ENCODE measurements at places on chromosomes 1 and 21. TPM values are rescaled to one million over a fixed set of nuclear protein-coding genes. Genes with fewer than 3 reads are reported as not detected.

Gene GNAT2
- total RNA-seq: not detected

Gene CCDC190
- not detected for total RNA-seq

Gene B3GALT6
- 8.4 TPM for total RNA-seq

Gene KRTAP7-1
- total RNA-seq: not detected

Gene HHIPL2
- 0.27 TPM for total RNA-seq

Gene TMEM82
- total RNA-seq: not detected

Gene SYCP1
- not detected for total RNA-seq

Gene ERVH48-1
- not detected for total RNA-seq

- no peaks in the 10 kb centered on the region for H3K4me1 ChIP-seq
- no peak overlapping the region for H3K27ac ChIP-seq
- no peaks in the 10 kb centered on the region for H3K27me3 ChIP-seq
These were observed 86.8 kb downstream of the ADGRL2 start for GRCh38 chr1:81887421-81888144.

DNA sequence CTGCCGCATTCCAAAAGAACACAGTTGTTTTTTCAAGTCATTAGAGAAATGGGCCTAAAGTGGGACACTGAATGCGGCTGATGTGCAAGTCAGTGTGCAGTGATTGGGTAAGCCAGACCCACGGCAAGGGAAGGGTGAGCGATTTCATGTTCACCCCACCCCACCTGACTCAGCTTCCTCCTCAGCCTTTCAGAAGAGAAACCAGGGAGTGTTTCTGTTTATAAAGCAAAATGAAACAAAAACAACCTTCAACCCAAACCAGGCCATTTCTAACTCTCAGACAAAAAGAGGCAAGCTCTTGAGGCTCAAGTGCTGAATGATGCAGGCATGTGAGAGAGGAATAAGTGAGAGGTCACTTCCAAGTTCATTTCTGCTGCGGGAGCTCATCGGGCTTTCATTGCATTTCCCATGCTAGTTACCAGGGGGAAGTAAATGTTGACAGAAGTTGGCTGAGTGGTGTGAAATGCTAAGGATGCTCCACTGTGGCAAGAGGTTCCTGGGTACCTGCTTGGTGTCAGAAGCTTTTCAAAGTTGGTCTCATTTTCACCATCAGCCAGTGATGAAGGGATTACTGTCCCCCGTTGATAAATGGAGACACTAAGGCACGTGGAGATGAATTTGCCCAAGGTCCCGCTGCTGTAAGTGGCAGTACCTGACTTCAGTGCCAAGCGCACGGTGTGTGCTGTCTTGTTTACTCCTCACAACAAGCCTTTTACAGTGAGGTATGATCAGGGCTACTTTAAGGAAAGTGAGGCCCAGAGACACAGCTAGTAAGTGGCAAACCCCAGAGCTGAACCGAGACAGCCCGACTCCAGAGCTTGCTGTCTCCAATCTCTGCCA is 29.1 kb downstream of the STPG1 start:
- H3K4me3 ChIP-seq: peak overlapping the region; percentile 28
- no peaks in the 10 kb centered on the region for H3K27me3 ChIP-seq
- no peak for DNase-seq
- peak overlapping the region; percentile 83 for H3K27ac ChIP-seq
- peaks cover 5% of the 10 kb centered on the region for H3K36me3 ChIP-seq

DNA sequence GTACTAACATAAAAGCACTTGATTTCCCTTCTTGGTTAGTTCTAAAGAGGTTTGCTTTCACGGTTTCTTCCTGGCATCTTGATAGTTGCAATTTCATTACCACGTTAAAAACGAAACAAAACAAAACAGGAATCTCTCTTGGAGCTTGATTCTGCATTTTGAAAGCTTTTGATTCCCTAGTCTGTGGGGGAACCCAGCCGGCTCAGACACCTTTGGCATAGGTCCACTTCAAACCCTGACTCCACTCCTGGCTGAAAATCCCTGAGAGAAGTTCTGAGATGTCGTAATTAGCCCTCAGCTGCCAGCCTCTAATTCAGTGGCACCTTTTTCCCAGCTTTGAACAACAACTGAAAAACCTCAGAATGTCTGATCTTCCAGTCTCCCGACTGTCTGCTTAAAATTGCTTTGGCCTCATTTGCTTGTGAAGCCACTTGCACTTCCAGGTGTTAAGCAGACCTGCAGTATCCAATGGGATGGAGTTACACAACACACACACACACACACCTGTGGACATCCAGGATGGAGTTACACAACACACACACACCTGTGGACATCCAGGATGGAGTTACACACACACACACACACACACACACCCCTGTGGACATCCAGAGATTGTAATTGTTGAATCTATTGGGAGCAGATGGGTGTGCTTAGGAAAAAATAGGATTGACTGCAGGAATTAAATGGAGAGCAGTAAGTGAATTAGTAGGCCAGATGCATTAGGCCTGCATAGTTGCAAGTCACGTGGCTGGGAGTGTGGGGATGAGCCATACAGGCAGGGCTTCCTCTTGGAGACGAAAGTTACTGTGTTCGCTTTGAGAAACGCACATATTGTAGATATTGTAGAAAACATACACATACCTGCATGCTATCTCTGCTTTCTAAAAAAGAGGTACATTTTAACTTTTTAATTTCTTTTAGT is 285.6 kb upstream of the FMN2 start:
- DNase-seq: no peak
- peak overlapping the region; percentile 41 for H3K27ac ChIP-seq
- H3K36me3 ChIP-seq: peaks cover 2% of the 10 kb centered on the region
- H3K4me3 ChIP-seq: no peak overlapping the region
- peaks cover 15% of the 10 kb centered on the region for H3K27me3 ChIP-seq
- peaks cover 9% of the 10 kb centered on the region for H3K4me1 ChIP-seq

DNA sequence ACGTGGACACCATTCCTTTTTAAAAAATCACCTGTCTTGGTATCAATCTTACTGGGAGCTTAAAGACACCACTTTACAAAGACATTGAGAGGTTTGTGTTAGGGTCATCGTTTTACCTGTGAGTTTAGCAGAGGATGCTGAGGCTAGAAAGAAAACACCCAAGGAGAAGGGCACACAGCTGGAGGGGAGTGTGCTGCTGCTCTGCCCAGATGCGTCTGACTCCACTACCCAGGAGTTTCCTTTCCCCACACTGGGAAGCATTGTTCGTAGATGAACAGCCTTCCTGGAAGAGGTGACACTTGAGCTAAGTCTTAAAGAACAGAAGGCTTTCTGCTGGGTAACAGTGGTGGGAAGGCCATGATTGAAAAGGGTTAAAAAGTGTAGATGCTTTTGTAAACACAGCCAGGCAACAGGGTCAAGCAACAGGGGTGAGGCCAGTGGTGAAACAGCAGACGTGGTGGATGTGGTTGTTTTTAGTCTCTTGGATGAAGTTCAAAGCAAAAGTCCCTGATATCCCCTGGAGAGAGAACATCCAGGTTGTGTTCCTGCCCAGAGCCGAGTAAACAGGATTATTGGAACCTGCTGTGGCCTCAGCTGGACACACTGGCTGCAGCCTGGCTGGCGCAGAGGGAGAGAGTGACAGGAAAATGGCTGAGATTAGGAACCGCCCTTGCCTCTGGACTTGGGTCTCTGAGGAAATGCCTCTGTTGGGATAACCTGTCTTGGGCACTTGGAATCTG is 198.6 kb upstream of the JUN start:
- no peak overlapping the region for H3K4me3 ChIP-seq
- peaks cover 9% of the 10 kb centered on the region for H3K27me3 ChIP-seq
- no peak overlapping the region for H3K27ac ChIP-seq
- no peak for DNase-seq
- H3K4me1 ChIP-seq: peaks cover 20% of the 10 kb centered on the region
- no peaks in the 10 kb centered on the region for H3K36me3 ChIP-seq

GRCh38 chr1:1911350-1912041 is 3.6 kb upstream of the CALML6 start:
- H3K4me3 ChIP-seq: no peak overlapping the region
- H3K27ac ChIP-seq: no peak overlapping the region
- DNase-seq: no peak
- peaks cover 9% of the 10 kb centered on the region for H3K4me1 ChIP-seq

DNA sequence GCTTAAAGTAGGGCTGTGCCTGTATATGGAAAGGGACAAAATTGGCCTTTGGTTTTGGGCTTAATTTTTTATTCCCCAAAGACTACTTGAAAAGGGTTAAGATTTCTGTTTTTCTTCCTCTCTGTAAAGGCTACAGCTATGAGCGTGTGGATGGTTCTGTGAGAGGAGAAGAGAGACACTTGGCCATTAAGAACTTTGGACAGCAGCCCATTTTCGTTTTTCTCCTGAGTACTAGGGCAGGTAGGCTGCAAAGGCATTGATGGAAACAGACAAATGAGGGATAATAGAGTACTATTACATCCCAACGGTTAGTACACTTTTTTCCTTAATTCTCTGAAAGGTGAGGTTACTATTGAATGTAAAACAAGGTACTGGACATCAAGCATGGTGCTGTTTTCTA is 29.6 kb downstream of the CHD1L start:
- H3K27ac ChIP-seq: no peak overlapping the region
- peaks cover 8% of the 10 kb centered on the region for H3K36me3 ChIP-seq
- DNase-seq: no peak
- H3K4me3 ChIP-seq: no peak overlapping the region

DNA sequence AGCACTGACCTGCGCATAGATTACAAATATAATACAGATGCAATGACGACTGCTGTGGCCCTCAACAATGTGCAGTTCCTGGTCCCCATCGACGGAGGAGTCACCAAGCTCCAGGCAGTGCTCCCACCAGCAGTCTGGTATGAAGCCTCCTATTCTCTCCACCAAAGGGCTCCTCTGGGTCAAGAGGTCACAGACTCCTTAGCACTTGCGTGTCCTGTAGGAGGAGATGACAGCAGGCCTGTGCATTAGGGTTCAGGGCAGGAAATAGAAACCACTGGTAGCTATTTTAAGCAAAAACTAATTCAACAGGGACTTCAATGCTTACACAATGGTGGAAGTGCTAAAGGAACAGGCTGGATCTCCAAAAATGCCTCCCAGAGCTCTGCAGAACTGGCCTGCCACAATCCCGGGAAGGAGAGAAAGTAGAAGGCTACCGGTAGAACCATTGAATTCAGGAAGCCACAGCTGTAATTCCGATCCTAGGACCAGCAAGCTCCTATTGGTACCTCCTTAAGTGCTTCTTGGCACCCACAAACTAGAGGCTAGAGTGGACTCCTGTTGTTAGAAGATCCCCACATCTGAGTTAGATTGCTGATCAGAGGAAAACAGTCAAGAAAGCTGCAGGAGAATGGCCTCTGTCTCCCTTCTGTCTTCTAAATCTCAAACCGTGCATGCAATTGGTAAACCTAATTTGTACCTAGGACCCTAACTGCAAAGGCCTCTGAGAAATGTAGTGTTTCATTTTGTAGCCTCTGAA is 12.7 kb upstream of the DYNLT5 start:
- no peaks in the 10 kb centered on the region for H3K4me1 ChIP-seq
- no peaks in the 10 kb centered on the region for H3K36me3 ChIP-seq
- DNase-seq: no peak

GRCh38 chr1:176880955-176881595 is 283.4 kb downstream of the ASTN1 start:
- no peak for DNase-seq
- no peak overlapping the region for H3K4me3 ChIP-seq
- peaks cover 8% of the 10 kb centered on the region for H3K27me3 ChIP-seq
- H3K36me3 ChIP-seq: no peaks in the 10 kb centered on the region
- H3K27ac ChIP-seq: no peak overlapping the region

GRCh38 chr1:243416495-243416894 is 160.7 kb downstream of the SDCCAG8 start:
- no peak overlapping the region for H3K27ac ChIP-seq
- peaks cover 34% of the 10 kb centered on the region for H3K4me1 ChIP-seq
- H3K36me3 ChIP-seq: peaks cover 4% of the 10 kb centered on the region
- H3K27me3 ChIP-seq: no peaks in the 10 kb centered on the region
